ENCODE measurements at places on chromosomes 16 and 17.

DNA sequence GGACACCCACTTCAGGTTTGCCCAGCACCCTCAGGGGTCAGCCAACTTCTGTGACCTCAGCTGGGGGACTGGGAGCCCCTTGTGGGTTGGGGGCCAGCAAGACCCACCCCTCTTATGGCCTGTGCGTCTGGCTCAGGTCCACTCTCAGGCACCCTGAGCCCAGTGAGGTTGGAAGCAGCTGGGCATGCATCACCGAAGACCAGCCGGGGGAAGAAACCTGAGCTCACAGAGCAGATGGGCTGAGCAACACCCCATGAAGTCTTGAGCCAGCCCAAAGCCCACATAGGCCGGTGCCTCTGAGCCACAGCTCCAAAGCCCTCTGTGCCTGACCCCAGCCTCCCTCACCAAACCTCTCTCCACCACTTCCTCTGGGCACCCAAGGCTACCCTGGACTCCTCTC lies 166.7 kb downstream of the RBFOX3 start:
- no peak for DNase-seq

DNA sequence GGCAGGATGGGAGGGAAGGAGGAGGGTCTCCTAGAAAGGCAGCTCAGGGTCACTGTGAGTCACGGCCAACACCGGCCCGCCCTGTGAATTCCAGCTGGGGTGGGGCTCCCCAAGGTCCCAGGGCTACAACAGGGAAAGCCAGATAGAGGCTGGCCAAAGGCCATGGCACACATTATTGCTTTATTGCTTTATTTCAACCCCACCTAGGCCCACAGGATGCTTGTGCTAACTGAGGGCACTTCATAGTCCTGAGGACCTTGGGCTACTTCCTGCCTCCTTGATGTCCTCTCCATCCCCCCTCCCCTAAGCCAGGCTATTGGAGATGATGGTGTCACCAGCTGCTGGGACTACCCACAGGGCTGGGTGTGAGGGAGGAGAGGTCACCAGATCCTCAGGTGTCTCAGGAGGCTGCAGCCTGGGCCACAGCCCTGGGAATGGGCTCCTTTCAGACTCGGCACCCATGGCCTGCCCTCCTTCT lies 26.1 kb downstream of the LRRC75A start:
- no peak for DNase-seq

GRCh38 chr16:8855051-8855786 lies 13.6 kb downstream of the CARHSP1 start:
- DNase-seq: no peak

GRCh38 chr16:22623351-22623781 lies 112.7 kb downstream of the NPIPB5 start:
- peak; percentile 28 for DNase-seq

- DNase-seq: no peak
Observed at GRCh38 chr16:54006693-54007092, 279.9 kb downstream of the IRX3 start.

DNA sequence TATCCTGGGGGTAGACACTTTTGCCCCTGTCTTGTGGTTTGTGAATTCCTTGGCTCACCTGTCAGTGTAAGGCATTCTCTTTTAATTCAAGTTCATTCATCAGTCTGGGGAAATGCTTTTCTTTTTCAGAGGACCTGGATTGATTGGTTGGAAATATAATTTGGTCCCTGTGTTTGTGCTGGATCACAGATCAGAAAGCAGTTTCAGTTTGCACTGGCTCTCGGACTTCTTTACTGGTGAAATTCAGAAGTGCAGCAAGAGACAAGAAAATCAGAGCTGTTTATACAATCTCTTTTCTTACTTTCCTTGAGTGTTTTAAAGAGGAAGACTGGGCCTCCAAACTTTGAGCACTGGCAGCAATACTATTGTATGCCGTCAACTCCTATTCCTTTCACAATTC lies 161.8 kb upstream of the KCNJ16 start:
- DNase-seq: peak; percentile 17

- DNase-seq: no peak
Observed at GRCh38 chr16:74591876-74592650, 14.9 kb downstream of the GLG1 start.

- DNase-seq: no peak
Observed at GRCh38 chr16:69307856-69308255, 3.3 kb upstream of the VPS4A start.

DNA sequence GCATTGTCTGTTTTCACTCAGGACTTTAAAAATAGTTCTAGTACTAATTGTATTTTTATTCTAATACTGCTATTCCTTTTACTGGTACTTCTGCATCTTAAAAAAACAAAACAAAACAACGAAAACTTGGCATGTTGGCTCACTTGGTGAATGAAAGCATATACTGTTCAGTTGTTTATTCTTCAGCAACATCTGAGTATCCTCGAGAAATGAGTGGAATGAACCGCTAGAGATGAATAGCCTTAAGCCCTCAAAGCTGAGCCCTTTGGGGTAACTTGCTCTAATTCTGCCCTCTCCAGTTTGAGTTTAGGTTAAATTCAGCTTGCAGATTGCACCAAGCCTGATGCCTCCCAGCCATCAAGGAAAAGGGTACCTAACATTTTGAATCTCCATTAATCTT lies 126.5 kb downstream of the WWOX start:
- no peak for DNase-seq

- DNase-seq: peak; percentile 43
Observed at GRCh38 chr17:16351831-16352230, 1.4 kb downstream of the CENPV start.

DNA sequence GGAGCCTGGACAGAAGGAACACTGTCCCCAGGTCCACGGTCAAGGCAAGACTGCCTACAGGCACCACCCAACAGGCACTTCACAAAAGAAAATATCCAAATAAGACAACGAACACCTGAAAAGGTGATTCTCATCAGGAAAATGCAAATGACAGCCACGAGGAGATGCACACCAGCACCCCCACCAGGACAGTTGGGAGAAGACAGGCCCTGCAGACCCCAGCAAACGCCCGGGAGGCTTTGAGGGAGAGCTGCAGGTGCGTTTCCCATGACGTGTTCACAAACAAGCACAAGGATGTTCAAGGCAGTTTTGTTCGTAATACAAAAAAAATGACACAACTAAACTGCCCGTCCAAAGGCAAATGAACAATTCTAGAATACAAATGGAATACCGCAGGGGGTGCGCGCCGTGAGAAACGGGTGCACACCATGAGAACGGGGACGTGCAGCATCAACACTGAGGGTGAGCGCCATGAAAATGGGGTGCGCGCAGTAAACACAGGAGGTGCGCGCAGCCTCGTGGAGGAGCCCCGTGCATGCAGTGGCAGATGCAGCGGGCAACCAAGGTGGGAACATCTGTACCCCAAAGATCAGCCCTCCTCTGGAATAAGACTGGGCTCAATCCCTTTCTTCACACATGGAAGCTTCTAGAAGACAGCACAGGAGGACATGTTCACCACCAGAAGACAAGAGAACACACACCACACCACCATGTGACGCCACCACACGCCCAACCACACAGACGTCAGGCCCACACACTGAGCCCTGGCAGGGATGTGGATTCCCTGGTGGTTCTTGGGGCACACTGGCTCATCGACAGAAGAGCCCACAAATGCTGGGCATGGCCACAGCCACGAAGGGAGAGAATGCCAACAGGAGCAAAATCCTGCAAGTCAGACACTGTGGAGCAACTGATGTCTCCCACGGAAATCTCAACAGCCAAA lies 91.2 kb downstream of the ZNF778 start:
- DNase-seq: no peak

DNA sequence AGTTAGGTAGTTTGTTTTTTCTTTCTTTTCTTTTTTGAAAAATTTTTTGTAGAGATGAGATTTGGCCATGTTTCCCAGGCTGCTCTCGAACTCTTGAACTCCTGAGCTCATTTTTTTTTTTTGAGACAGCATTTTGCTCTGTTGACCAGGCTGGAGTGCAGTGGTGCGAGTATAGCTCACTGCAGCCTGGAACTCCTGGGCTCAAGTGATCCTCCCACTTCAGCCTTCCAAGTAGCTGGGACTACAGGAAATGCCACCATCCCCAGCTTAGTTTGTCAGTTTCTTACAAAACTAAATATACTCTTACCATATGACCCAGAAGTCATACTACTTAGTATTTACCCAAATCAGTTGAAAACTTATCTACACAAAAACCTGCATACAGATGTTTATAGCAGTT lies 14.4 kb upstream of the FBXO47 start:
- no peak for DNase-seq

DNA sequence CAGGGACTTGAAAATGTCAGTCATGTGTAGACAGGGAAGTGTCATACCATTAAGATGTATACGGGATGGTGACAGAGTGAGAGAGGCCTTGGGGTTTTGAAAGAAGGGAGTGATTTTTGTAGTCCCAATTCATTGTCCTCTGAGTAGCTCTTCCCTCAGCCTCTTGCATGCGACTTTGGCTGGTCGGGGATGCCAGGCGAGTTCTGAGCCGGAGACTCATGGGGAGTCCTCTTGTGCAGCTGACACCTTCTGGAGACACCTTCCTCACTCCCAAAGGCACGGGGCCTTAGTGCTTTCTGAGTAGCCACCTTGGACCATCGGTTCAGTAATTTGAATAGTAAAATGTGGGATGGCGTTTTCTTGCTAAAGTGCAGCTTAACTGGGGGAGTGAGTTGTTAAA lies 144.7 kb downstream of the PRKCA start:
- DNase-seq: no peak

DNA sequence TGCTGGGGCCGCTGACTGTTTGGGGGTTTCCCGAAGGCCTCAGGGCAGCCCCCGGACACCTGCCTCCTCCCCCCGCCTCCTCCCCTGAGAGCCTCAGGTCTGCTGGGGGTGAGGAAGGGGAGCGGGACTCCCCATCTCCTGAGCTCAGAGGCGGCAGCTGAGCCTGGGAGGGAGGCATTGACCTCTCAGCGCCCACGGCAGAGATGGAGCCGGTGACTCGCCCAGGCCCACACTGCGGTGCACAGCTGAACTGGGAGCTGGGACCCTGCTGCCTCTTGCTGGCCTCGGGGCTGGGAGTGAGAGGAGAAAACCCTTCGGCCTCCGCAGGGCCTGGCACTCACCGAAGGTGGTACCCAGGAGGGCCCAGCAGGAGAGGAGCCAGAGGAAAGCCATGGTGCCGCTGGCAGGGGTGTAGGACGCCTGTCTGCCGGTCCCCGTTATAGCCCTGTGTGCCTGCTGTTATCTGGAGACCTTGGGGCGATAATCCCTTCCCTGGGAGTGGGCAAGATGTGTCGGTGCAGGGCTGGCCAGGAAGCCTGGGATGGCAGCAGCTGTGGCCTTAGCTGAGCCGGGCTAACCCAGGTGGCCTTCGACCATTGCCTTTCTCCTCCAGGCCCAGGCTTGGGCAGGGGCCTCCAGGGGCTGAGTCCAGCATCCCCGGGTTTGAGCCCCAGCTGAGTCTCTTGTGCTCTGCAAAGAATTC lies at the start of gene CTRB2:
Gene CTRB2 (minus strand): TSS at position 413 of the 703 bp plus-strand sequence. CDS start 20 bp downstream, at position 393.
- no peak for DNase-seq

GRCh38 chr17:1953831-1954230 lies 71.3 kb downstream of the RTN4RL1 start:
- no peak for DNase-seq

GRCh38 chr16:2244926-2245795 lies 6.2 kb downstream of the ECI1 start:
- no peak for DNase-seq

- DNase-seq: no peak
Observed at GRCh38 chr16:7332611-7333010, at the start of gene RBFOX1. TSS of gene RBFOX1 (plus strand) at chr16:7332845.

DNA sequence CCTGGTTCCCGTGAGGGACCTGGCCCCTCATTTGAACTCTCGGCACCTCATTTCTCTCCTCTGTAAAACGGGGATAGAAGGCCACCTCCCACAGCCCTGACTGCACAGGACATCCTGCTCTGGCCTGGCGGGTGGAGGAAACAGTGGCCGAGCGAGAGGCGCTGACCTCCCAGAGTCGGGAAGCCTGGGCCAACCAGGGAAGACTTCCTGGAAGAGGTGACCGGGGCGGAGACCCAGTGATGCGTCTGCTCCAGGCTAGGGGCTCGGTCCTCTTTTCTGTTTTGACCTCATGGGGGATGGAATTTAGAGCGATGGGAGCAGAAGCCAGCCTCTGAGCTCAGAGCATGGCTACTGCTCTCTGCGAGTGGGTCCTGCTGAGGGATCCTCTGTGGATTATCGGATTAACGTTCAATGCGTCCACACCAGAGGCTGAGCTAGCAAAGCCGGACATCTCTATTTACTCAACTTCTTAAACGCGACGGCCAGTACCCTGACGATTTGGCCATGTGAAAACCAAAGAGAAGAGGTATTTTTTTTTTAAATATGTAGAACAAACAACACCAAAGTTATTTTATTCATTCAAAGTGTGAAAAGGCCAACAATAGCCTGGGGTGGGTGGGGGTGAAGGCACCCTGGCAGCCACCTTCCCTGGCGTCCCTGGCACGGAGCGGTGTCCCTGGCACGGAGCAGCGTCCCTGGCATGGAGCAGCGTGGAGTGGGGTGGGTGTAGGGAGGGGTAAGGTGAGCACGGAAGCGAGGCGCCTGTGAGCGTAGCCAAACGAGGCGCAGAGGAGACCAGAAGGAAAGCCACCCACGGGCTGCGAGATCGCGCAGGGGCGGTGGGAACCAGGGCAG lies 9.2 kb upstream of the MSLN start:
- DNase-seq: no peak

GRCh38 chr17:58166682-58167081 lies at the start of gene OR4D2:
TSS of gene OR4D2 (plus strand) at chr17:58166982. CDS start at chr17:58169656, 2,674 bp downstream.
- DNase-seq: no peak

DNA sequence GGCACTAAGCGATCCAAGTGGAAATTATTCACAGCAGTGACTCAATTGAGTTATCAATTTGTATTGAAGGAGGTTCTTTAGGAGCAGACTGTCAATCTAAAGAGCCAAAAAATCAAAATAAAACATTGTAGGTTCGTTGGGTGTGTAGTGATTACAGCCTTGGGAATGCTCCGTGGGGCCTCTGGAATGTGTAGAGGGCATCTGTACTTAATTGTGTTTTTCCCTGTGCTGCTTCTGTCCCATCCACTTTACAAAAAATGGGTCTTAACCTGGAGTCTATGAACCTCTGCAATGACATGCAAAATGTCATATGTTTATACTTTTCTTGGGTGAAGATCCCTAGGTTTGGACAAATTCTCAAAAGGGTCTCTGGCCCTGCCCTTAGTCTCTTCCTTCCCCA lies 215.1 kb downstream of the CCDC182 start:
- DNase-seq: no peak

DNA sequence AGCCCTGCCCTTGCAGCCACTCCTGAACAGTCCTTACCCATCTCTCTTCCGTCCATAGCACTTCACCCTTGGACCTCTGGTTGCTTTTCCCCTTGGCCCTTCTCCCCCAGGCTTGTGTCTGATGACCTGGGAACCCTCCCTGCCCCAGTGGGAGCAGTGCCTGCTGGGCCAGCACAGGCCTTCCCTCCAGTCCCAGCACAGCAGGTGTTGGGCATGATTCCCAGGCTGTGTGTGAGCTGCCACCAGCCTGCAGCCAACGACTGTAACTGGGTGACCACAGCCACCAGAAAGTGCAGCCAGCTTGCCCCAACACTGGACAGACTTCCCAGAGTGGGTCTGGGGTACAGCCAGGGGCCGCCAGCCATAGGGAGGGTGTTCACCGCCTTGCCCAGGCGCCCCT lies 30.0 kb downstream of the CRAMP1 start:
- DNase-seq: no peak
